ENCODE measurements at places on chromosomes 4 and X.
A peak's percentile ranks its signal among the peaks of the same experiment; 100 is the strongest.

DNA sequence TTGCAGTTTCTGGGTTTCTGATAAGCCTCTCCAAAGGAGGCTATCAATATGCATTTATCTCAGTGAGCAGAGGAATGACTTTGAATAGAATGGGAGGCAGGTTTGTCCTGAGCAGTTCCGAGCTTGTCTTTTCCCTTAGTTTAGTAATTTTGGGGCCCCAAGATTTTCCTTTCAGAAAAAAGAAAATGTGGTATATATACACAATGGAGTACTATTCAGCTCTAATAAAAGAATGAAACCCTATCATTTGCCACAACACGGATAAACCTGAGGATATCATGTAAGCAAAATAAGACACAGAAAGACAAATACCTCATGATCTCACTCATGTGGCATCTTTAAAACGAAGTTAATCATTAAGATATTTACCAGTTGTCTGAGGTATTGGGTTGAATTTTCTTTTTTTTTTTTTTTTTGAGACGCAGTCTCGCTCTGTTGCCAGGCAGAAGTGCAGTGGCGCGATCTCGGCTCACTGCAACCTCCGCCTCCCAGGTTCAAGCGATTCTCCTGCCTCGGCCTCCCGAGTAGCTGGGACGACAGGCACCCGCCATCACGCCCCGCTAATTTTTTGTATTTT is 540 bp downstream of the ZNF721 start:
- DNase-seq: peak; percentile 44

DNA sequence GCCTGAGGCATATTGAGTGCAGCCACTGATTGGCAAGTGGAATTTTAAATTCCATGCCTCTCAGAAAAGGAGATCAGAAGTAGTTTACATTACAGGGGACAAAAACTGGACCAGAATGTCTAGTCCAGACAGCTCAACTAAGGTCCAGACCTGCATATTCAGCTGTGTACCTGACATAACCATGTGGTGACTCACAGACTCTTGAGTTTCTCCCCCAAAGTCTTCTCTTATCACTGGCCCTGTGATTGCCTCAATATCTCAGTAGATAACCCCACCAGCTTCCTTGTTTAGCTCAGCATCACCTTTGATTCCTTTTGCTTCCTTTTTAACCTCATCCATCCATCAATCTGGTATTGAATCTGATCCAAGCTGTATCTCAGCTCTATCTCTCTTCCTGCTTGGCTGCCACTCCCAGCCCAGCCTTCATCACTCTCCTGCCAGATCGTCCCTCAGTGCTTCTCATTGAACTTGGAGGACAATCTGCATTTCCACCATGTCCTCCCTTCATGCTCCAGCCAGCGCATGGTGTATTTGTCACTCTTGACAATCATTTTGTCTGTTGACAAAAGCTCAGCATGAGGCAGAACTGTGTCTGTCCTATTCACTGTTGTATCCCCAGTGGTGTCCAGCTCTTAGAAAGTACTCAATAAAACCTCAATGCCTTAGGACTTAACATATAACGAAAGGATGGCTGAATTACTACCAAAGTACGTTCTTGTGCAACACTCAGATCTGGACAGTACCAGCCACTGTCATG is 27.8 kb upstream of the SLC2A9 start:
- DNase-seq: no peak

DNA sequence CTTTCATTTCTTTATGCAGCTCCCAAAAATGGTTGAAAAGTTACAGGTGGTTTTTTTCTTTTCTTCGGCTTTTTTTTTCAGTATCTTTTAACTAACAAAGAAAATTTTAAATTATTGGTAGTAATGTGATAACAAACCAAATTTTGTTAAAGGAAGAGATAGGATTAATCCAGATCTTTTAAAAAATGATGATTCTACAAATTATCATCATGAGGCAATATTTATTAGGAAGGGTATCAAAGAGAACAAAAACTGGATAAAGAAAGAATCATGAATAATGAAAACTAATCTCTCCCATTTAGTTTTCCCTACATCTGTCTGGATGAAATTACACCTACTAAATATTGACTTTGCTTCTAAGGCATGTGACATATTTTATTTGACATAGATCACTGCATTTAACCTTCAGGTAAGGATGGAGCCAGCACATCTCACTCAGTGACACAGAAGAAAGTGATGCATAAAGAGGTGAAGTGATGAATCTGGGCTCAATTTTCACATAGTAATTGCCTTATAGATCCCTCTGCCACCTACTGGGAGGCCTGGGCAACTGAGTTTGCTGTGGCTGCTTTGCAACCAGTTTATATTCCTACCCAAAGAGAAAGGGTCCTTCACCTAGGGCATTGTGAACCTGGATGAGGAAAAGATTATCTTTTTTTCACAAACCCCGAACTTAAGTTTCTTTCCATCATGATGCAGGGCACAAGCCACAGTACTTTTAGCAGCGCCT is 155.6 kb downstream of the HNRNPD start:
- DNase-seq: peak; percentile 50

DNA sequence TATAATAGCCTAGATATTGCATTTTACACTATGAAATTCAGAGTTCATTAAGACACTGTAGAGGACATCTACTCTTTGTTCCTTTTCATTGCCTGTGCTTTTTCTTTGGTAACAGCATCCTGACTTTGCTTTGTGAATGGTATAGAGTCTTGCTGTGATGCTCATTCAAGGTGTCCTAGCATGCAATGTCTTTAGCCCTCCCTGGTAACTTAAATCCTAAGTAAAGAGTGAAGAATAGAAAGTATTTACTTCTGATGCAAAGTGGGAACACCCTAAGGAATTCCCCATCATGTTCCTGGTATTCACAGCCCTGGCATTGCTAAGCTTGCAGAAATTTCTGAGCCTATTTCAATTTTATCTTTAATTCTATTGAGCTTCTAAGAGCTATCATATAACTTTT is 400.1 kb downstream of the FAT4 start:
- no peak for DNase-seq

- DNase-seq: no peak
Measured at GRCh38 chr4:14841801-14842768, 160.2 kb upstream of the CPEB2 start.

DNA sequence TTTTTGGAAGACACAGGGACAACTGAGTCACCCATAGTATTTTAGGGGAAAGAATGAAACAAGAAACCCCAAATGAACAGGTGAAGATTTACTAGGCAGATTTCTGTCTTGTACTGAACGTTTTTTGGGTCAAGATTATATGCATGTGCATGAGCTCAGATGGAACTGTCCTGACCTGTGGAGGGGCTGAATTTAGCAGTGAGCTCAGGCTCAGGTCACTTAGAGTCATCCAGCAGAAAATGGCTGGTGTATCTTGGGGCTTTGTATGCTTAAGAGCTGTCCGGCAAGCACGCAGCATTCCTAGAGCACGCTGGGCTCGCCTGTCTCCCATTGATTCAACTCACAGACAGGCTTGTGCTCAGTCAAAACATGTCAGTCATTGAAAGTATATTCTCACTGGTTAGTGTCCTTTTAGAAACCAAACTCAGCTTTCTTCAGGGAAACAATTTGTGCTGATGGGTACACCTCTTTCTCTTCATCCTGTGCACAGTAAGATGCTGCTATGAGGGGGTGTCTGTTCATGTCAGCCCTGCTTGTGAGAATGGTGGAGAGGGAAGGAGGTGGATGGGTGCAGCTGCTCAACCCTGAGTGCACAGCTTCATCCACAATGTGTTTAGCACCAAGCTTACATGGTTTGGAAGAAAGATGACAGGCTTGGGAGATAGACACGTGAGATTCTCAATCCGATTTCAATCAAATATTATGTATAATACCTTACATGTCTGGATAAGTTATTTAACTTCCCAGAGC is 47.5 kb upstream of the PDLIM3 start:
- no peak for DNase-seq

DNA sequence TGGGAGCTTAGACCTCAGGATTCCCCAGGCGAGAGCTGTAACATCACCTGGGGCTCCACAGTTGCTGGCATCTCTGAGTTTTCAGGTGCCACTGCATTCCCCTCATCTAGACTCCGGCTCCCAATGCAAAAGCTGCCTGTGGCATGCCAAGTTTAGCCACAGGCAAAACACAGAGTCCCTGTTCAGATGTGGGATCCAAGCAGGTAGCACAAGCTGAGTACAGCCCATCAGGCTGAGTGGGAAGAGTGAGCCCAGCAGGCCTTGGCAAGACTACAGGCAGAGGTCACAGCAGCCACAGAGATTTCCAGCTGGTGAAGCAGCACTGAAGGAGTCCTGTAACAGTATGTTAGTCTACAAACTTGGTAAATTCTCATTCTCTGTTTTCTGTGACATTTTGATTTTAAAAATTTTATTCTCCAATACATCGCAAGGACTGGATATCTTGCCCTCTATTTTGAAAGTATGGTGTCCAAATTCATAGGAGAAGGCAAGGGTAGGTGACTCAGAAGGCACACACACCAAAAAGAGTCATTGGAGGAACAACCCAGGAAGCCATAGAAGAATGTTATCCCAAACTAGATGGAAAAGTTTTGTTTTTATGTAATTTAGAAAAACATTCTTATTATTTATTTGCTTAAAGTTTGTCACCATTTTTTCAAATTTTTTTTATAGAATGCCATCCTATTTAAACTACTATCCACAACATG is 13.6 kb upstream of the CXCL2 start:
- no peak for DNase-seq

GRCh38 chrX:4844376-4844775 is 1130.9 kb upstream of the PRKX start:
- DNase-seq: no peak

GRCh38 chr4:4667622-4668081 is 125.8 kb upstream of the STX18 start:
- DNase-seq: no peak

- DNase-seq: no peak
Measured at GRCh38 chr4:141705747-141706377, 69.5 kb downstream of the IL15 start.

- peak; percentile 7 for DNase-seq
Measured at GRCh38 chrX:109440475-109440874, 41.4 kb downstream of the GUCY2F start.

- DNase-seq: no peak
Measured at GRCh38 chr4:162401021-162401420, 237.2 kb upstream of the FSTL5 start.

- DNase-seq: peak; percentile 91
Measured at GRCh38 chr4:185183622-185184281, 20.0 kb downstream of the CFAP97 start.

- DNase-seq: no peak
Measured at GRCh38 chr4:180792541-180792940, 1450.7 kb upstream of the TENM3 start.

- DNase-seq: no peak
Measured at GRCh38 chr4:174461466-174462106, 60.7 kb downstream of the HPGD start.

GRCh38 chr4:67436742-67437141 is 108.6 kb downstream of the CENPC start:
- no peak for DNase-seq

- DNase-seq: peak; percentile 60
Measured at GRCh38 chr4:1802151-1802715, 9.1 kb downstream of the FGFR3 start.

DNA sequence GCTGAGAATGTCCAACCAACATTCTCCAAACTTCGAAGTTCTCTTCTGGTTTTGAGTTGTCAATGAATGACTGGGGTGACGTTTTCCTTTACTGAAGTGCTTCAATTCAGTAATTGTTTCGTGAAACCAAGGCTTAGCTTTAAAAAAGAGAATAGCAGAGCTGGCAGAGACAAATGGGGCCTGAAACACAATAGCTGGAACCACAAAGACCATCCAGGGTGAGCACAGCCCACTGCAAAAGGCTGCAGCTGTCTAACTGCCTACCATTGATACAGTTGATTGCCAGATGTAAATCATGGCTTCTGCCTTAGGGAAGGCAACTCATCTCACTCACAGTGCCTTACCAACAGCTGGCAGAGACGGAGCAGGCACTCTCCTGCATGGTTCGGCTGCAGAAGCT is 78.7 kb upstream of the ZNF518B start:
- DNase-seq: no peak

GRCh38 chrX:65999029-65999562 is 40.8 kb downstream of the VSIG4 start:
- DNase-seq: no peak

GRCh38 chr4:183390374-183390773 is 54.1 kb upstream of the CDKN2AIP start:
- DNase-seq: no peak

DNA sequence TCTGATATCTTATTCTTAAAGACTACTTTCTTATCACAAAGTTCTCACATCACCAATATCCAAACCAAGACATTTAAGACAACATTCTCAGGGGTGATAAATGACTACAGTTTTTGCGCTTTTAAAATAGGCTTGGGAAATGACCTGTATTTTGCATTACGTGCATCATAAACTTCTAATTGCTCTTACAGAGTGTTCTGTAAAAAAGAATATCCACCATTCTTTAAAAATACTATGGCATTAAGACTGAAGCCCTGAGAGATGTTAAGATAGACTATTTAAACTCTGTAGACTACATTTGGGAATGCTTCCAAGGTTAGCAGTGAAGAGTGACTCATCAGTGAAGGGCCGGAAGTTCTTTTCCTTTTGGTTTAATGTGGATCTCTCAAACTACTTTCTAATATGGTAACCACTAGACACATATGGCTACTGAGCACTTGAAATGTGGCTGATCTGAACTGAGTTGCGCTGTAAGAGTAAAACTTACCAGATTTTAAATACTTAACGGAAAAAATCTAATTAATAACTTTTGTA is 518.8 kb upstream of the FTHL17 start:
- no peak for DNase-seq

DNA sequence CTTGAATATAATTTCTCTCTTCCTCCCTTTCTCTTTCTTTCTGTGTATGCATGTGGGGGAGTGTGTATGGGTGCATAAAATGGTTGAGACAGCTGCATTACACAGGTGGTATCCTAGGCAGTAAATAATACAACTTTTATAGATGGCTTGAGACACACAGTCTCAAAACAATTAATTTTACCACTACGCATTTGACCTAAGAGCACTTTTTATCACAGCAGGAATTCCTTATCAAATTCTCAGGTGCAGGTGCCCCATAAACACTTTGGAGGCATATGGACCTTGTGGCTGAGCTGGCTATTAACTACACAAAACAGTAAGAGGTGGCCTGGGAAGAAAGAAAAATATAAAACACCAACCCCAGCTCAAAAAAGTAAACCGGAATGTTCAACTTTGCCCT is 91.3 kb downstream of the RASGEF1B start:
- no peak for DNase-seq

- no peak for DNase-seq
Measured at GRCh38 chrX:31252133-31252532, 180.3 kb upstream of the FTHL17 start.

GRCh38 chrX:43002526-43003203 is 224.7 kb upstream of the PPP1R2C start:
- peak; percentile 37 for DNase-seq

- no peak for DNase-seq
Measured at GRCh38 chrX:8760021-8760420, 28.1 kb upstream of the ANOS1 start.

DNA sequence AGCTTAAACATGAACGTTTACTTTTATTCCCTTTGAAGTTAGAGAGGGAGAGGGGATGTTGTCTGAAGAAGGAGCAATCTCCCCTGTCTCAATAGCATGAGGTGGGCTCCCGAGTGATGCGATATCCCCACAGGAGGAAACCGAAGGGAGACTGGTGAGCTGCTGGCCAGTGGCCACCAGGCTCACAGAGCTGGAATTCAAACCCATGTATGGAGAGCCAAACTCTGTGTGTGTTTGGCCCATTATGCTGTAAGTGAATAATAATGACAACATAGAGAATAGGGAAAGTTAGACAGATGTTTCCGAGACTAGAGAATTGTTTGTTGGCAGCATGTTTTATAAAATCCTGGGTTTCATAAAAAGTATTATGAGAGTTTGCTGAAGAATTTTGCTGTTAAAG is 66.1 kb upstream of the CLNK start:
- DNase-seq: no peak

GRCh38 chr4:139014371-139015268 is 961 bp upstream of the NOCT start:
- peak; percentile 33 for DNase-seq
